ENCODE measurements at places on chromosomes 13 and 19. TPM values are rescaled to one million over a fixed set of nuclear protein-coding genes. Genes with fewer than 3 reads are reported as not detected.

- DNase-seq, result no peak
Measured at GRCh38 chr13:48531416-48532255, 1.2 kb downstream of the RCBTB2 start.

DNA sequence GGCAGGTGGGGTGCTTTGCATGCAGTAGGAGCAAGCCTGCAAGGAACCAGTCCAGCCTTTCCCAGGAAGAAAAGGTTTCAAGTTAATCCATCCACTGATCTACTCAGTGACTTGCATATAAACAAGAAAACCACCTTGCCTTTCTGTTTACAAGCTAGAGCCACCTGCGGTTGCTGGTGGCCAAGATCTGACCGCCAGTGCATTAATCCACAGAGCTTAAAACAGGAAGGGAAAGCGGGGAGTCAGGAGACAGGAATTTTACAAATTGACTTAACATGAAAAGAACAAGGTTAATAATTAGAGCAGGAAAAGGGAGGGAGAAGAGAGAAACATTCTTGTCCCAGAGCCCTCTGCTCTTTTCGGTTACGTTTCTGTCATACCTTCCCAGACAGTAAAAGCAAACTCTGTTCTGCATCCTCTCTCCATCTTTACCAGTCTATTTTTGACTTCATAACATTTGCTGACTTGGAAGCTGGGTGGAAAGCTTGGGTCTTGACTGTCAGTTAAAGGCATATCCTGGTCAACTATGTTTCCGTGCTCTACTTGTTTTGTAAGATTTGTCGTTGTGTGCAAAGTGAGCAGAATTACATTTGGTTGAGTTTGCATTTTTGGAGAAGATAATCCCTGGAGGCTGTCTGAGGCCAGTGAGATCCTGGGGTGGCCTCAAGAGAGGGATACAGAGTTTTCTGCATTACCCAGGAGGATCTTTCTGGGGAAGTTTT lies 760.6 kb downstream of the EFNB2 start:
- no peak for DNase-seq

DNA sequence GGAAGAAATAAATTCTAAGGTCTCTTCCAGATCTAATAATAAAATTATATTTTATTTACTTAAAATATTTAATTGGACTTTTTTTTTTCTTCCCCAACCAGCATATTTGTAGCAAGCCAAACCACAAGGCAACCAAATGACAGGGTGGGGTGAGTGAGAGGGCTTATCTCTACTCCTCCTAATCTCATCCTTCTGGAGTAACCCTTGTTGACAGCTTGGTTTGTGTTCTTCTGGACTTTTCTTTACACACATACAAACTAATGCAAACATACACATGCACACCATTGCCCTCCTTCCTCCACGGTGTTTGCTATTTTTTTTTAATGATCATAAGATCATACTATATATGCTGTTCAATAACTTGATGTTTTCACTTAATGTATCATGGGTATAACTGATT lies 383.1 kb downstream of the DLEU7 start:
- DNase-seq, result no peak

- no peak for DNase-seq
Measured at GRCh38 chr19:53045536-53045935, 996 bp downstream of the ERVV-2 start.

GRCh38 chr13:77016251-77016812 lies 10.6 kb downstream of the FBXL3 start:
- DNase-seq, result no peak

- DNase-seq, result no peak
Measured at GRCh38 chr19:35710784-35711723, 6.7 kb downstream of the ZBTB32 start.

GRCh38 chr13:37141011-37141410 lies 35.5 kb upstream of the CSNK1A1L start:
- no peak for DNase-seq

Gene ADGRE3
- total RNA-seq, result not detected

DNA sequence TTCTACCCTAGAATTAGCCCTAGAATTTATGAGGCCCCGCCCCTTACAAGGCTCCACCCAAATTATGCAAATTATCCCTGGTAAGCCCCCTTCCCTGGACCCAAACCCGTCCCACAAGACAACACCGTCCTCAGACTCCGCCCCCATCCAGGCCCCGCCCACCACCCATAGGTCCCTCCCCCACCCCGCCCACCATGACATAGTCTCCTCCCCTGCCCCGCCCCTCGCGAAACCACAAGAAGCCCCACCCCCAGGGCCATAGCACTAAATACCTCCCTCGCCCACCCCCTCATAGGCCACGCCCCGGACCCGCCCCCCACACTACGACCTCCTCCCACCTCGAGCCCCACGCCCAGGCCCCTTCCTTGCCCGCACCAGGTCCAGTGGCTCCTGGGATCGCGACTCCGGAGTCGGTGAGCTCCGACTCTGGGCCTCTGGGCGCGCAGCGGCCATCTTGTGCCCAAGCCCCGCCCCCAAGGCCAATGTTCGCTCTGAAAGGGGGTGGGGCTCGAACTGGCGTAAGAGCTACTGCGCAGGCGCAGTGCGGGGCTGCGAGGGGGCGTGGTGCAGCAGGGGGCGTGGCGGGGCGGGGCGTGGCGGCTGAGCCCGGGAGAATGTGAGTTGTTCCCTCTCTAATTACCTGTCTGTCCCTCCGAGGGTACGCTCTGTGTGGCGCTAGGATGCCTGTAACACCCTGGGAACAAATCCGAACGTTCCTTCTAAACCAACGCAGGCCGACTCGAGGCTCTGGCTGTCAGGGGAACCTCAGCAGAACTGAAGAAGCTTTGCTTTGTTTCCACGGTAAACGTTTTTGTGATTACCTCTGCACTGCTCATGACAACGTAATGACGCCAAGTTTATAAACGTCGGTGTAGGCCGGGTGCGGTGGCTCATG lies at the start of gene ZNF784:
TSS of gene ZNF784 (minus strand) at position 458 of the 895 bp plus-strand sequence. CDS start at position 453, 5 bp downstream.
- DNase-seq, result peak; percentile 98

DNA sequence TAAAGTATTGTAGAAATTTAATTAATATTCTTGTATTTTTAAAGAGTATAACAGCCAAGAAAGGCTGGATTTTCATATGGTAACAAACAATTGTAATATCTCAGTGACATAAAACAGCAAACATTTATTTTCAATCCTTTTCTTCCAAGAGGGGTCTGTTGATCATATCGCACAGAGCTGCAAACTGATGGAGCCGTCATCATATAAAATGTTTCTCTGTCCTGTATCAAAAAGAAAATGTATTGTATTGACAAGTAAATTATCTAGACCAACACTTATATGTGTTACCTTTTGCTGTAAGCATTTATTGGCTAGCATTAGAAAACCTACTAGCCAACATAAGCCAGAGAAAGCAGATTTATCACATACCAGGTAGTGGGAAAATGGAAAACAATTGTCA lies 2861.4 kb upstream of the PCDH20 start:
- no peak for DNase-seq

Gene ZNF460
- 110 TPM for total RNA-seq

- DNase-seq, result no peak
Measured at GRCh38 chr13:50449465-50449864, 394.0 kb downstream of the DLEU7 start.

GRCh38 chr13:49443357-49443703 lies 534 bp downstream of the CAB39L start:
- DNase-seq, result peak; percentile 70

DNA sequence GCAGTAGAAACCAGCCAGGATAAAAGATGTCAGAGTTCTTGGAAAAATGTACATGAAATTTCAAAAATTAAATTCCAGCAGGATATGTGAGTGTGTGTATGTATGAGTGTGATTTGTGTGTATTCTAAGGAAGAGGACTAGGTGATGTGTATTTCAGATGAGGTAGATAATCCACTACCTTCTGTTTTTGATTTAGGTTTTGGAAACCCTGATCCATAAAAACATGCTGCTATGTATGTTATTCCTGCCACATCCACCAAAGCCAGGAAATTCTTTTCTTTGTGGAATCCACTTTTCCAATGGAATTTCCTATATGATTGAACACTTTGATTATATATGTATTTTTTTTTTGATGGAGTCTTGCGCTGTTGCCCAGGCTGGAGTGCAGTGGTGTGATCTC lies 276.9 kb downstream of the UQCRFS1 start:
- DNase-seq, result no peak

GRCh38 chr19:11552666-11553372 lies 6.2 kb downstream of the ELOF1 start:
- DNase-seq, result no peak

Gene CYP4F3
- 1.4 TPM for total RNA-seq

- DNase-seq, result peak; percentile 62
Measured at GRCh38 chr19:44748426-44749254, at the start of gene BCL3. TSS of gene BCL3 (plus strand) at chr19:44748708. CDS start at chr19:44748791, 83 bp downstream.

Gene JSRP1
- 67.8 TPM for total RNA-seq

DNA sequence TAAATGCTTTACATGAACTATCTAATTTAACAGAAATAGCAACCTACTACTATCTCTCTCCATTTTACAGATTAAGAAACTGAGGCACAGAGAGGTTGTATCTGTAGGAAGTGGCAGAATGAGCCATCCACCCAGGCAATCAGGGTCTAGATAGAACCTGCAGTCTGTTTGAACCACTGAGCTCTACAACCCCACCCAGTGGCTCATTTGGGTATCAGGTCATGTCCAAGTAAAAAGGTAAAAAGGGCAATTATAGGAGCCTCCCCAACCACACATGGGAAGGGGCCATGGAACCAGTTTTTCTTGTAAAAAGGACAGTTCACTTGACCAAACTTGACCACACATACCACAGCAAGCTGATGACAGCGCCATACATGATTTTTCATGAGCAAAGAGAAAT lies 92.9 kb upstream of the SGCG start:
- no peak for DNase-seq
